Right lobe of liver (tissue), 6 donors: ENCODE measurements at places on chromosomes 5 and 9. TPM values are rescaled to one million over a fixed set of nuclear protein-coding genes. Genes with fewer than 3 reads are reported as not detected.

DNA sequence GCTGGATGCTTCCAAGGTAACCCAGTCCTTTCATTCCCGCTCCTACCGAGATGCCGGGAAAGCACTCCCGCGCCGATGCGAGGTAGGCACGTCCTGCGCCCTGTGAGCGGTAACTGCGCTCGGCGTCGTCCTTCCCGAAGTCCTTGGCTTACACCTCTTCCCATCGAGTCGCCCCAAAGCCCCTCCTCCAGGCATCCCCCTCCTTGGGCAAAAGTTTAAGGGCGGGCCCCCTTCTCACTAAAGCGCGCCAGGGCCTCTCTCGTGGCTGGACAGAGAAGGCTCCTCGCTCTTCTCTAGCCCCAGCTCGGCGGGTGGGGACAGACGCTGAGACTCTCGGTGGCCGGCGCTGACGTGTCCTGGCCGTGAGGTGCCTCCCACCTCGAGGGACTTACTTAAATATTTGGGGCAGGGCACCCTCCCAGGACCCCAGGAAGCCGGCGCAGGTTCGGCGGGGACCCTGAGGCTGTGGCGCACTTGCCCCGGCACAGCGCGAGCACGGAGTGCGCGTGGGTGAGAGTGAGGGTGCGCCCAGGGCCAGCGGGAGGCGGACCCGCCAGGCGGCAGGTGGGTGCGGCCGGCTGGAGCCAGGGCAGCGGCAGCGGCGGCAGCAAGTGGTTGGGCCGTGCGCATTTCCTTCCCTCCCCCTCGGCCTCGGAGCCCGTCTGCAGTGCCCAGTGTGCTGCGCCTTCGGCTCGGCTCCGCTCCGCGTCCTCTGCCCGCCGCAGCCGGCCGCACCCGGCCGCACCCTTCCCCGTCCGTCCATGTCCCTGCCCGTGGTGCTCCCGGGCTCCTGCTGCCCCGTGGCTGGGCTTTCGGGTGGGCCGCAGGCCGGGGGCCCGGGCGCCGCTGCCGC is at the start of gene ENTREP1:
Gene ENTREP1 (plus strand): TSS at position 667 of the 853 bp plus-strand sequence. CDS start 95 bp downstream, at position 762.
- no peaks in the 10 kb centered on the region for H3K4me1 ChIP-seq
- peak; percentile 67 for DNase-seq
- no peaks in the 10 kb centered on the region for H3K36me3 ChIP-seq
- H3K4me3 ChIP-seq: peak within 1 kb of the TSS; percentile 38
- H3K27me3 ChIP-seq: peaks cover 9% of the 10 kb centered on the region
- no peak within 1 kb of the TSS for H3K27ac ChIP-seq

DNA sequence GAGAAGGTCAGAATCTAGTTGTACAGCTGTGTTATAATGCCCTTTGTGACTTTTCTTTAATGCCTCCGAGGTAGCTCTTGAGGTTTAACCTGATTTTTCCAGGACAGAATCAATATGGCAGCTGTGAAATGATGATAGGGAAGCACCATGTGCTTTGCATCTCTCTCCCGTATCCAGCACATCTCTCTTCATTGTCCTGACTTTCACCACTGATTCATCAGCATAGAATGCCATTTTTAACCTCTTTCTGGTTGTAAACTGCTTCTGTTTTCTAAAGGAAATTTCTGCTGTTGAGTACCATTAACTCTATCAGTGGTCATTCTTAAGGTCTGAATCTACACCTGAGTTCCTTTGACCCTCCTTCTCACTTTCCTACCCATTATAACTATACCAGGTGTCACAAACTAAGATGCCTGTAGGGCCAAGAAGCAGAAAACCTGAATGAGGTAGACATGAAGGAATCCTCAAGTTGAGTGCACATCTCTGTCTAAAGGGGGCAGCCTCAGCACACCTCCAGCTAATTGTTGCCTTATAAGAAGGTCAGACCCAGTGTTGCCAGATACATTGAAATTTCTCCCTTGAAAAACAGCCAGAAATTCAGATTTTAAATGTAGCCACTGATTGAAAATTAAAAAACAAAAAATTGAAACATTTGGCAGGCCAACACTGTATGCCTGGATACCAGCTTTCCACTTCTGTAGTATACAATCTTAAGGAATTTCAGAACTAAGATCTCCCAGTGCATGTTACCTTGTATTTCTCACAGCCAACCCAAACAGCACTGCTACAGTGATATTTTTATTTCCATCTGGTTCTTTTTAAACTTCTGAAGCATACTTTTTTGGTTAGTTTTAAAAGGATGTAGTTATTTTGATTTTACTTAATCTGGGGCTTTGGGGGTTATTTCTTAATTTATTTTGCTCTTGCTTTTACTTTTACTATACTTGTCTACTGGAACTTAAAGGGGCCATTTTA is 35.8 kb upstream of the TLX3 start:
- no peak overlapping the region for H3K4me3 ChIP-seq
- no peaks in the 10 kb centered on the region for H3K36me3 ChIP-seq
- H3K27ac ChIP-seq: no peak overlapping the region
- H3K27me3 ChIP-seq: no peaks in the 10 kb centered on the region
- H3K4me1 ChIP-seq: no peaks in the 10 kb centered on the region
- no peak for DNase-seq

The SLC34A3 gene
- not detected for total RNA-seq

DNA sequence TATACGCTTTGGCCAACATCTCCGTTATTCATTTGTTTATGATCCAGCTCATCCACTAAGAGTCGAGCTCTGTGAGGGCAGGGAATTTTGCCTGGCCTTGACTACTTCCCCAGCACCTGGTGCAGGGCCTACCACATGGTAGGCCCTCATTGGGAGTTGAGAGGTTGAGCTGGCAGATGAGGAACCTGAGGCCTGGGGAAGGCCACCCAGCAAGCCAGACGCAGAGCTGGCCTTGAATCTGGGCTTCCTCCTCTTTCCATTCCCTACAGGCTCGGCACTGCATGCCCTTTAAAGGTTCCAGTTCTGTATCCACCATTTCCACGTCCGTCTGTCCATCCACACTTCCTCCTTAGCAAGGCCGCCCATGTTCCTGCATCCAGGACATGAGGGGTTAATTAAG is 24.2 kb downstream of the KCNMB1 start:
- no peak overlapping the region for H3K27ac ChIP-seq
- no peaks in the 10 kb centered on the region for H3K4me1 ChIP-seq
- no peaks in the 10 kb centered on the region for H3K27me3 ChIP-seq
- no peaks in the 10 kb centered on the region for H3K36me3 ChIP-seq

- no peak overlapping the region for H3K4me3 ChIP-seq
- no peaks in the 10 kb centered on the region for H3K27me3 ChIP-seq
- H3K27ac ChIP-seq: no peak overlapping the region
- H3K36me3 ChIP-seq: no peaks in the 10 kb centered on the region
- DNase-seq: peak; percentile 5
Measured at GRCh38 chr5:134459491-134459890, 47.8 kb upstream of the CDKN2AIPNL start.

The SNAPC4 gene
- 6.3 TPM for total RNA-seq

- peaks cover 11% of the 10 kb centered on the region for H3K4me1 ChIP-seq
- H3K4me3 ChIP-seq: no peak overlapping the region
- DNase-seq: no peak
- no peaks in the 10 kb centered on the region for H3K27me3 ChIP-seq
- no peak overlapping the region for H3K27ac ChIP-seq
- H3K36me3 ChIP-seq: no peaks in the 10 kb centered on the region
Measured at GRCh38 chr9:21311889-21312288, 6.8 kb upstream of the IFNA5 start.

DNA sequence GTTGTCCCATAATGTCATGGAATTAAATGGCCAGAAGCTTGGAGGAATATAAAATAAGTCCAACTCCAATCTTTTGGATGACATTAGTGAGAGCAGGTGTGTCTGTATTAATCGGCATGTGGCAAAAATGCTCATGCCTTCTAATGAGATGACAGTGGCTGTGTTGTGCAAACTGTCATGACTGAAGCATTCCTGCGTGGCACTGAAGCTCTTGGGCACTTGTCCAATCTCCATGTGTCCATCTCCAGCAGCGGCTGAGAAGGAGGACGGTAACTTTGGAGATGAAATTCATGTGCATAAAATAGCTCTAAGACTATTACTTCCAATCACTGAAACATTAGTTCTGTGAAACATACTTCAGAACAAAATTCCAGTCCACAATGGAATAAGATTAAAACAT is 697.5 kb upstream of the GRAMD2B start:
- no peak overlapping the region for H3K4me3 ChIP-seq
- no peaks in the 10 kb centered on the region for H3K36me3 ChIP-seq
- DNase-seq: no peak
- H3K27ac ChIP-seq: no peak overlapping the region
- no peaks in the 10 kb centered on the region for H3K4me1 ChIP-seq

DNA sequence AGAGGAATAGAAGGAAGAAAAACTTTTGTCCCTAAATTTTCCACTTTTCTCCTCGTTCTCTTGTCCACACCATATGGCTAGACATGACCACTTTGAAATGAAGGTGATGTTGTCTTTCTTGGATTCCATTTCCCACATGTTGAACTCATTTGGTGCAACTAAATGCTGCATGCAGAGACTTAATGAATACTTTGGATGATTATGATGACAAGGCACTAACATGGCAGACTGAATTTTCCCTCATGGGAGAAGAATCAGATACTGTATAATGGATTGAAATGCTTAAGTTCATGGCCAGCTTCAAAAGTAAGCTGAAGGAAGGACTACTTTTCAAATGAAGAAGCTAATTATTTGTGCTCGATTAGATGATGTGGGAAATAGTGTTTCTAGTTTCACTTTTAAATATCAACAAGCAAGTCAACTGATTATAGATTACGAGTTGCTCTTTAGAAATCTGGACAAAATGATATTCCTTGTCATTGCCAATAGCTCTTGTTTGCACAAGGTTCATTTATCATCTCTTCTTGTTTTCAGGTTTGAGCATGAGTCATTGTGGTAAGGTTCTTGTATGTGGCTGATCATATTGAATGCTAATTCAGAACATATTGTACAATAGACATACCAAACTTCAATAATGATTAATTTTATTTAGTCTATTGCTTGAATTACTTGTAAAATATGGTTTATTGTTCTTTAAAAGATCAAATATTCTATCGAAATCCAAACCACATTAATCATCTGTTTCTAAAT is 501.3 kb upstream of the FTMT start:
- H3K36me3 ChIP-seq: no peaks in the 10 kb centered on the region
- H3K27ac ChIP-seq: no peak overlapping the region
- no peak for DNase-seq
- H3K4me1 ChIP-seq: no peaks in the 10 kb centered on the region
- H3K4me3 ChIP-seq: no peak overlapping the region

GRCh38 chr9:33049680-33050361 is 24.7 kb downstream of the DNAJA1 start:
- H3K27ac ChIP-seq: no peak overlapping the region
- H3K4me3 ChIP-seq: no peak overlapping the region
- no peaks in the 10 kb centered on the region for H3K4me1 ChIP-seq
- no peaks in the 10 kb centered on the region for H3K27me3 ChIP-seq
- no peak for DNase-seq
- H3K36me3 ChIP-seq: peaks cover 5% of the 10 kb centered on the region

DNA sequence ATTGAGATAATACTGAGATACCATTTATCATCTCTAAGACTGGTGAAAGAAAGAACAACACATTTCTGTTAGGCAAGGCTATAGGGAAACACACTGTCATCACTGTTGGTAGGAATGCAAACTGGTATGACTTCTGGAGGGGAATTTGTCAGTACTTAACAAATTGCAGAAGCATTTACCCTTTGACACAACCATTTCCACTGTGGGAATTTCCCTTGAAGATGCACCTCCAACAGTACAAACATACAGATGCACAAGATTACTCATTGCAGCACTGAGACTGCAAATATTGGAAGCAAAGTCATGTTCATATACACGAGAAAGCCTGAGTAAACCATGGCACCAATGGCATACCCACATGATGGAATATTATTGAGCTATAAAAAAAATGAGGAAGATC is 17.6 kb downstream of the GM2A start:
- no peaks in the 10 kb centered on the region for H3K4me1 ChIP-seq
- H3K36me3 ChIP-seq: peaks cover 3% of the 10 kb centered on the region
- no peaks in the 10 kb centered on the region for H3K27me3 ChIP-seq
- no peak overlapping the region for H3K4me3 ChIP-seq
- no peak for DNase-seq

DNA sequence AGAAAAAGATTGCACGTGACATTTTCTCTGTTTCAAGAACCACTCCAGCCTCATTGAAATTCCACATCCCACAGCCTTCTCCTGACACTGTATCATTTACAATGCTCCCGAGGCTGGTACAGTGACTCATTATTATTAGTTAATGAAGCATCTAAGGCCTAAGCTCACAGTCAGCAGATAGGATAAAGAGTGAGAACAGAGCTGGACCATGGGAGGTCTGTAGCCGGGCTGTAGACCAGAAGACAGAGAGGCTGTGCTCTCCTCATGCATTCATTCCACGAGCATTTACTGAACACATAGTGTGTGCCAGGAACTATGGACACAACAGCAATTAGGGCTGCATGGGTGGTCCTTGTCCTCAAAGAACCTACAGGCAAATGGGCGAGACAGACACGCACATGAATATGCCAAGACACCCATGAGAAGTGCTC is 47.3 kb upstream of the GALNT10 start:
- H3K4me1 ChIP-seq: no peaks in the 10 kb centered on the region
- no peak for DNase-seq
- no peaks in the 10 kb centered on the region for H3K36me3 ChIP-seq

The WNT8A gene
- total RNA-seq: not detected

The LRRC70 gene
- total RNA-seq: 1.6 TPM

GRCh38 chr5:37839407-37840052 is at the start of gene GDNF:
Gene GDNF, minus strand, starts transcription at chr5:37840041. Its CDS starts 5,245 bp downstream, at chr5:37834796.
- H3K36me3 ChIP-seq: no peaks in the 10 kb centered on the region
- peak within 1 kb of the TSS; percentile 46 for H3K4me3 ChIP-seq
- DNase-seq: no peak
- no peaks in the 10 kb centered on the region for H3K27me3 ChIP-seq
- no peak within 1 kb of the TSS for H3K27ac ChIP-seq

DNA sequence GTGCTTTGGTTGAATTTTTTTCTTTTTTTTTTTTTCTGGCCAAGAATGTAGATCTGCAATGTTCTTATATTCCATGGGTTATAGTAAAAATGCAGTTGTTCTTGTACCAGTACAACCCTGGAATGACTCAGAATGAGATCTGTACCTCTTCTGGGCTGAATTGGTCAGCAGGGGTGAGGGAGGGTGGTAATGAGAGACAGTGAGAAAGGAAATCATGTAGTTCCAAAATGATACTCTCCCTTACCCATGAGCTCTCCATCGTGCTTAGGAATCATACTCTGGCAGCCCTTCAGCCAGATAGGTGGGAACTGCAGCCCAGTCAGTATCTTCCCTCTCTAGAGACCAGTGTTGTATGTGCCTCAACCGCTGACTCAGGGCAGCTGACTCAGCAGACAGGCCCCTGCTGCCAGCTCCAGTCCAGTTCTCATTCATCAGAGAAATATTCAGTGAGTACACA is 2.1 kb upstream of the GLIS3 start:
- no peak for DNase-seq
- no peaks in the 10 kb centered on the region for H3K36me3 ChIP-seq
- no peaks in the 10 kb centered on the region for H3K27me3 ChIP-seq
